ENCODE measurements at places on chromosomes 4 and X.

DNA sequence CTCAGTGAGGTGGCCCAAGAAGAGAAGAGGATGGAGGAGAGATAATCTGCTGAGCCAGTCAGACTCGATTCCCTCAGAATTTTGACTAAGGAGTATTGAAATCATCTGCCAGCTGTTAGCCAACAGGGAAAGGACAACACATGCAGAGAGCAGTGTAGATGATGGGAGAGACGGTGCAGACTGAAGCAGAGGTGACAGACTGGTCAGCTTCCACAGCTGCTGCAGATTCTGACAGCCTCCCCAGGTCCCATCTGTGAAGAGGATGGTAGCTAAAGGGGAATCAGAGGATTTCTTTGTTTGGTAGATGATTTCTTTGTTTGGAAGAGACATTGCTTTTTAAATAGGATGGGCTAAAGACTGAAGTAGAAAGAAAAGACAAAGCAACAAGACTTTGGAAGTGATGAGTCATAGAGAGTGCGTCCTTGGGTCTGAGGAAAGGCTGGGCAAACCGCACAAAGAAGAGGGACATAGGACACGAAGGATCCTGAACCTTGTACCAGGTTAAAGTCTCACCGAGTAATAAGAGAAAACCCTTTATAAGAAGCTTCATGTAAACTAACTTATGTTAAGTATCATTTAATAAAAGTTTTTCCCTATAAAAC is 27.6 kb downstream of the INTU start:
- no peak for DNase-seq

DNA sequence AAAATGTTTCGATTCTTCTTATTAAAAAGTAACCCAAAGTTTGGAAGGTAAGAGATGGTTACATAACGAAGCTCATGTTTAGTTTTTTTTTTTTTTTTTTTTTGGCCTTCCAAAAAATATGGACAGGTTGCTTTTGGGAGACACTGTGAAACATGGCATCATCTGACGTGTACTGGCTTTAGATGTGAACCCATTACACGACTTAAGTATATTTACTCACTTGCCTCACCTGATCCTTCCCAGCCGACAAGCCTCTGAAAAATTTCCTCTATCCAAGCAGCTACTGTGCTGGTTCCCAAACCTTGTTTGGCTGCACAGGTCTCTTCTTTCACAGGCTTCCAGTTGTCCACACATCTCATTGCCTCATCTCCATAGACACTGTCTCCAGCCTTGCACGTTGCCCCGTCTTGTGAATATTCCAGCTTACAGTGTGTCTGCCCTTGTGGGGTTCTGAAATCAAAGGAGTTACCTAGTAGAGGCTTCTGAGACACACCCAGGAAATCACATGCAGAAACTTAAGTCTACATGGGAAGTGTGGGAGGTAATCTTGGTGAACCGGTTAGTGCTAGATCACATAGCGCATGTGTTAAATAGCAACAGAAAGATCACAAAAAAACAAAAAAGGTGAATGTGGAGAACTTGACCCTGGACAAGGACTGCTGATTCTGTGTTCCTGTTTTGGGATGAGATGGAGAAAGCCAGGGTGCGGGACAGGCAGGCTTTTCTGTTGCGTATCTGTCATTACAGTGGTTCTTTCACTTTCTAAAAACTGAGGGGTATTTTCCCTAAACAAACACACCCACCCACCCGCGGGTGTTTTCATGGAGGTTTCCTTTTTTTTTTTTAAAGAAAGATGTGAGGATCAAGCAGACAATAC is 328.6 kb downstream of the ARHGAP10 start:
- no peak for DNase-seq

DNA sequence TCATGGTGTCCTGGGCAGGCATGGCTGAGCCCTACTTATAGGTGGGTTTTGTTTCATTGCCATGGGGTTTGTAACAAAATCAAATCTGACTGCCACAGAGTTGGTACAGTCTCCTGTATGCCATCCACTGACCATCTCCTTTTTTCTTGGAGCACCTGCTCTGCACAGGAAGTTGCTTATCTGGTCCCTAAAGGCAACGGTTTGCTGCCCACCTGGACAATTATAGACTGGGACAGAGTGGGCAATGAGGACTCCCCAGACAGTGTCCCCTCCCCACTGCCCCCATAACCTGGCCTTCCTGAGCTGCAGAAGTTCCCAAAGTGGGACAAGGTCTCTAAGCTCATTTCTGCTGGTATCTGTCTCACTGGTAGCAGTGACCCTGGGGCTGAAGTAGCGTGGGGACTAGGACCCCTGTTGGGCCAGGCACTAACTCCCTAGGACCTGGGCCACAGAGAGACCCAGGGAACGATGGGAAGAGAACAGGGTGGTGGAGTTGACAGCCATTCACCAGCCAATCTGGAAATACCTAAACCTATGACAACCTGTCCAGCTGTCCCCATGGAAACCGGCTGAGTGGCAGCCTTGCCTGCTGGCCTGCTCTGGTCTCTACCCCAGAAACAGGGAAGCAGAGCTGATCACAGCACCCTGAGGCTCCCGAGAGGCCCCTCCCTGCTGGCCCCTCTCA is 64.7 kb downstream of the WFS1 start:
- no peak for DNase-seq

GRCh38 chr4:162408309-162408708 is 244.5 kb upstream of the FSTL5 start:
- DNase-seq, result no peak

DNA sequence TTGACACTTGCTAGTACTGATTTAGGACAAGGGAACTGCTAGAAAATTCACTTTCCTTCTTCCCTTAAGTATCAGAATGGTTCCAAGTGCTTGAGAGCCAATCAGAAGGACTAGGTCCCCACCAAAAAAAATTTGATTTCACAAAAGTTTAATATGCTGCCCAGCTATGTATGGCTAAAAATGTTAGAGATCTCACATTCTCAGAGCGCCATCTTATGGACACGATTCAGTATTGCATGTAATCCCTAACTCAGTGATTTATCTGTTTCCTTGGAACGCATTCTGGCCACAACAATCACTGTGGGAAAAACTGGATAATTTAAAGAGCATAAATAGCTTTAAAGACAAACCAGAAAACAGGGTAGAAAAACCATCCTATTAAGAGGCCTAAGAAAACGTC is 255.1 kb upstream of the GPC4 start:
- no peak for DNase-seq

GRCh38 chrX:134926864-134927263 is 63.9 kb upstream of the SMIM10 start:
- DNase-seq, result no peak

GRCh38 chr4:13922873-13923645 is 295.5 kb upstream of the BOD1L1 start:
- DNase-seq, result no peak

GRCh38 chrX:70452143-70452733 is 7.6 kb downstream of the DLG3 start:
- no peak for DNase-seq

GRCh38 chr4:107210450-107211239 is 174.5 kb upstream of the DKK2 start:
- no peak for DNase-seq

DNA sequence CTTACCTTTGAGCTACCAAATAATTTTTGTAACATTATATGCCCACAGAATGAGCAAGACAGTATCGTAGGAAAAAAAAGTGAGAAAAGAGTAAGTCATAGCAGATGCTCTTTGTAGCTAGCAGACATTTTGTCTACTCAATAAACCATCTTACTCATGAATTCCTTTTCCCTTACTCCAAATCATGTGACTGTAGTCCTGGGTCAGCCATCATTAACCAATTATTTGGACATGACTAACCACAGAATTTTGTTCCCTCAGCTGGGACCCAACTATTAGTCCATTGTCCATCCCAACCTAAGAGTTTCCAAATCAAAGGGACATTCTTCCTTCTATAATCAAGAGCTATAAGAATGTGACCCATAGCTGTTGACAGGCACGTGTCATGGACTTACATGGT is 11.4 kb downstream of the UBE2D3 start:
- no peak for DNase-seq

GRCh38 chrX:109685656-109686078 is 47.4 kb downstream of the ACSL4 start:
- DNase-seq, result no peak

- DNase-seq, result no peak
Observed at GRCh38 chr4:107721436-107722100, 1.5 kb upstream of the PAPSS1 start.

- DNase-seq, result no peak
Observed at GRCh38 chr4:89753601-89754066, 83.3 kb downstream of the SNCA start.

DNA sequence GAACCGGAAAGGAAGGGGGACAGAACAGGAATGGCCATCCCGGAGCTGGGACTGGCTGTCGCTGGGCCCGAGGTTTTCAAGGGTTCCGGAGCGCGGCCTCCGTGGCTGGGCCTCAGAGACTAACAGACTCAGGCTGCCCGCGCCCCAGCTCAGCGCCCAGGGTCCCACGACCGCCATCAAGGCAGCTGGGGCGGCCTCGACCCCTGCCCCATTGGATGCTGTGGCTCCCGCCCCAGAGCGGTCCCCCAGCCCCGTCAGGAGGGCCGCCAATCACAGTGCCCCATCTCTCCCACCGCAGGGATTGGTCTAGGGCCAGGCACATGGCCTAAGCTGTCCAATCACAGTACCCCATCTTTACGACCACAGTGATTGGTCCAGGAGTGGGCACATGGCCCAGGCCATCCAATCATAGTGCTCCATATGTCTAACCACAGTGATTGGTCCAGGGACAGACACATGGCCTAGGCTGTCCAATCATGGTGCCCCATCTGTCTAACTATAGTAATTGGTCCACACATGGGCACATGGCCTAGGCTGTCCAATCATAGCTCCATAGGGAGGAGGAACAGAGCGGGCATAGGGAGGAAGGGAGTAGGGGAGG is 105.3 kb upstream of the NKX1-1 start:
- no peak for DNase-seq

GRCh38 chrX:9340598-9341290 is 124.1 kb upstream of the TBL1X start:
- DNase-seq, result no peak

- DNase-seq, result no peak
Observed at GRCh38 chr4:139686130-139686529, 20.5 kb downstream of the MGST2 start.

DNA sequence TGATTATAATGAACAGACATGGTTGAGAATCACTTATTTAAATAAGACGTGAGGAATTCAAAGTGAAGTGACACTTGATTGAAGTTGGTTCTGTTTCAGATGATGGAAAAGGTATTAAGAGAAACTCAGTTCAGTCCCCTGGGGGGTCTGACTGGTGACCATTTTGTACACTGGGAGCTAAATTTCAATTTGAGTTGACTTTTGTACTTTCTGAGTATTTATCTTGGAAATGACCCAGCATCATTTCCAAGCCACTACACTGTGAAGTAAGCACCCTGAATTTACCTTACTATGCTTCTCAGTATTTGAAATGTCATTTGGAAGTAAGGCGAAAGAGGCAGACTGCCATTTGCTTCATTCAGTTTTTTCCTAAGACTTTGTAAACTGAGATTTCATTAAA is 73.4 kb downstream of the CNOT6L start:
- no peak for DNase-seq

DNA sequence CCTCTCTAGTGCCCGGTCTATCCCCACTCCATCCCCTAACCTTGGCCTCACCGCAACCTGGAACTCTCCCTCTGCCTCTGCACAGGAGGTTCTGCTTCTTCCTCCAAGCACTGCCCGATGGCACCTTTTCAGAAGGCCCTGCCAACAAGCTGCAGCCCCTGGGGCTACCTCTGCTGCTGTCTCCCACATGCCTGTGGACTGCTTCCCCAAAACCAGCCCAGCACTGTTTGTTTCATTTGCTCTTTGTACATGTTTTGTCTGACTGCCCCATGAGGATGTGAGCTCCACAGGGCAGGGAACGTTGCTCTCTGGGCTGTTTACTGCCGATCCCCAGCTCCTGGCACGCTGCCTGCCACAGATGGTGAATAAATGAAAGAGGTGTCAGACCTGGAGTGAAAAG is 85.4 kb downstream of the INTS6L start:
- no peak for DNase-seq

DNA sequence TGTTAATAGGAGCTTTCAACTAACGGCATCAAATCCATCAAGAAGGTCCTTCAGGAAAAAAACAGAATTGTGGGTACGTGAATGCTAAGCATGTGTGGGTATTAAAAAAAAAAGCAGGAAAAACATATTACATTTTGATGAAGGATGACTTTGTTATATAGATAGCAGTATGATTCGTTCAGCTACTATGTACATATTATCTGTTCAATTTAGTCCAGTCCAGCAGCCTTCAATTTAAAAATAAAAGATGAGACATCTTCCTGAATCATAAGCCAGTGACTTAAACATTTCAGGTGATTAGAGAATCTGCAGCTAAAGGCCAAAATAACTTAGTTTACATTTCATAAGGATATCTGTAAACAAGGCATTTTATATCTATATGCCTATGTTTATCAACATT is 63.4 kb downstream of the LCORL start:
- no peak for DNase-seq

GRCh38 chrX:107878106-107878505 is 52.4 kb downstream of the MID2 start:
- DNase-seq, result no peak

DNA sequence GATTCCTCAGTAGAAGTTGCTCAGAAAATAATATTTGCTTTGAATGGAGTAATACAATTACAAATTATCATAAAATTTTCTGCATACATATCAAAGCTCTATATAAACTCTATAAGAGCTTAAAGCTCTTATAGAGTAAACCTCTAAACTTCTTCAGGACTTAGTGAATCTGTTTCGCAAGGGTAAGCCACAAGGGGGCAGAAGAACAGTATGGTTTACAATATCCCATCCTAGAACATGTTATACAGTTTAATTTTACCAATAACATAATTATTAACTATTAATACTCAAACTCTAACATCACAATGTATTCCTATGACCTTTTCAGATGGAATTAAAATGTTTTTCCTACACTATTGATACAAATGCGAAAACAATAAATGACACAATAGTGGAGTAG is 33.8 kb upstream of the SPANXN1 start:
- no peak for DNase-seq

DNA sequence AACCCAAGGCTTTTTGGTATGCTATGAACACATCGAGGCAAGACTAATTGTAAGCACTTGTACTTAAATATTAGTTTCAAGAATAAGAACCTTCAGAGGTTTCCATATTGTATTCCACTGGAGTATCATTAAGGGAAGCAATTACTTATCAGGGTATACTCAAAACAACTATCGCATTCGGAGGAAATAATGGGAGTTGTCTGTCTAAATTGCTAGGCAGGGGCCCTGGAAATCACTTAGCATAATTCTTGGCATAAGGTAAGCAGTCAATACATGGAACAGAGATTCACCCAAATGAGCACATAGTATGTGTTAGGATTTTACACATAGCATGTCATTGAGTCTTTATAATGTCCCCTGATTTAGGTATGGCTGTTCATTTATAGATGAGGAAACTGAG is 249.4 kb downstream of the DHX15 start:
- no peak for DNase-seq

- DNase-seq, result no peak
Observed at GRCh38 chr4:174604198-174604597, 81.9 kb upstream of the HPGD start.

- DNase-seq, result no peak
Observed at GRCh38 chr4:112836895-112837294, 200.0 kb downstream of the LARP7 start.
